H9 (cell line): ENCODE measurements at places on chromosomes 6 and 20. TPM values are rescaled to one million over a fixed set of nuclear protein-coding genes. Genes with fewer than 3 reads are reported as not detected.

The AHI1 gene
- 7.8 and 9.9 TPM in 2 replicates for total RNA-seq

GRCh38 chr6:105966481-105966880 is 119.7 kb upstream of the PRDM1 start:
- DNase-seq, result no peak

DNA sequence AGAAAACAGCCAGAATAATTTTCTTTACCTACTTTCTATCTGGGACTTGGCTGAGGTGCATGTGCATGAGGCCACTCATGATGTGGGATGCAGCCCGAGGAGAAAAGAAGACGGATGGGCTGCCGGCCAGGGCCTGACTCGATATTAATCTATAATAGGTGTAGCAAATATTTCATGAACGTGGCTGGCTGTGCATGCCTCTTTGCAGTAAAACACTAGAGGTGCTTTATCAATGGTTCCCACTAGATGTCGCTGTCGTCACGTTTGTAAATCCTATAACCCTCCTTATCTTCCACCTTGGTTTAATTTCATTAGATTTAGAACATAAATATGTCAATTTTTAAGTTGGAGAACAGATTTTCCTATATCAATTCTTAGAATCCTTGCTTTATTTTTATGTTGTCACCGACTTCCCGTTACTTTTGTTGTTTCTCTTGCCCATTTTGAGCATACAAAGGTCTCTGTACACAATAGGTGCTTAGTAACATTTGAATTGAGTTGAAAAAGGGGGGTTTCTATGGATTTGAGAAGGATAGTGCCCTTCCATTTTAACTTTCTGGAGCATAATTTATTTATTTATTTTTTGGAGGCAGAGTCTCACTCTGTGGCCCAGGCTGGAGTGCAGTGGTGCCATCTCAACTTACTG is 19.6 kb upstream of the FERMT1 start:
- DNase-seq, result no peak

GRCh38 chr6:127266892-127267645 is 405 bp downstream of the RNF146 start:
- peak; percentile 72 for DNase-seq

The ASIP gene
- not detected in 2 replicates for total RNA-seq

GRCh38 chr6:44008821-44009370 is 118.4 kb downstream of the MRPL14 start:
- no peak for DNase-seq

The SAMD3 gene
- total RNA-seq, result 0.26 and 0.39 TPM in 2 replicates

DNA sequence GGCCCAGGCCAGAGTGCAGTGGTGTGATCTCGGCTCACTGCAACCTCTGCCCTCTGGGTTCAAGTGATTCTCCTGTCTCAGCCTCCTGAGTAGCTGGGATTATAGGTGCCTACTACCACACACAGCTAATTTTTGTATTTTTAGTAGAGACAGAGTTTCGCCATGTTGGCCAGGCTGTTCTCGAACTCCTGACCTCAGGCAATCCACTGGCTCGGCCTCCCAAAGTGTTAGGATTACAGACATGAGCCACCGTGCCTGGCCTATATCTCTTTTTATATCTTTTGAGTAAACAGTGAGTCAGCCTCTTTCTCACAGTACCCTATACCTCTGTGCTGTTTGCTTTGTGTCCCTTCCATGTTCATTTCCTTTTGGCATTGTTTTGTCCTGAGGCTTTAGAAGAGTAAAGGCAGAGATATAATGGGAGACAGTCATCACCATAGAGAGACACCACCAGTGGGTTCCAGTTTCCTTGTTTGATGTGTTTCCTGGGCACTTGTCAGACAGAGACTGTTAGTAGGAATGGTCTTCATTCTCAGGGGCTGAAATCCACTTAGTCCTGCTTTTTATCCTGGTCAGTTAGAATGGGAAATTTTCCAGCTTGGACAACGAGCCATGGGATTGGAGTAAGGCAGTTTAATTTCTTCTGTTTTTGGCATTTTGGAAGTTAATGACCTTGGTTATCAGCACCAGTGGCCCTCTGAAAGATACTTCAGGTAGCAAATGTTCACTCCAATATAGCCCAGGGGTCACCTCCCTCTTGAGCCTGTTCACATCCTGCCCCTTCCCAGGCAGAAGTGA is 32.2 kb upstream of the ASXL1 start:
- no peak for DNase-seq

DNA sequence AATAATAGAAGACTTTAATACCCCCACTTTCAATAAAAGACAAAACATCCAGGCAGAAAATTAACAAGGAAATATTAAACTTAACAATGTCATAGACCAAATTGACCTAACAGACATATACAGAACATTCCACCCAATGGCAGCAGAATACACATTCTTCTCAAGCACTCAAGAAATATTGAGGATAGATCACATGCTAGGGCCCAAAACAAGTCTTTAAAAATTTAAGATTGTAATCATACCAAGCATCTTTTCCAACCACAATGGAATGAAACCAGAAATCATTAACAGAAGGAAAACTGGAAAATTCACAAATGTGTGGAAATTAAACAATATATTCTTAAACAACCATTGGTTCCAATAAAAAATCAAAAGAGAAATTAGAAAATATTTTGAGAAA is 161.0 kb downstream of the COL12A1 start:
- DNase-seq, result no peak

GRCh38 chr6:170206317-170206621 is 84.6 kb downstream of the DLL1 start:
- DNase-seq, result no peak

DNA sequence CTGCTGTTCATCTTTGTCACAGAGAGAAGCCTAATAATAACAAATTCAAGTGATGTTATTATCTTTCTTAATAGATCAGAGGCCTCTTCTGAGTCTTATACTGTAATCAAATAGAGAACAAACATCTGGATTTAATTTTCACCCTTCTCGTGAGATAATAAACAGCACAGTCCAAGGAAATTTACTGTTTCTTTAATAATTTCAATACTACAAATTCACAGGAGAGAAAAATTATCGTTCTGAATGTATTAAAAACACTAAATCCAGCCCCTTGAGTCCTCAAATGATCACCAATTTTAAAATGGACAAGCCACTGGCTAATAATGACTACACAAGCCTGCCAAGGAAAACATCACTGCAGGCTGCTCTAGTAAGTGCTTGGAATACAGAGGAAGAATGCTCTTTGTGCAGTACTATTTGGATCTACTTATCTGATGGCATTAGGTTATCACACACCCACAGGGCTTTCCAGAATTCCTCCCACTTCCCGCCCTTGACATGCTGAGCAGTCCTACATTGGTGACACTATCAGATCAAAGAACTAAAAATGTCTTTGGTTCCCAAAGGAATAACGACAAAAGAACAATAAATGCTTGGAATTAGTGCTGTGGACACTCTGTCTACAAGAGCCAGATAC is 38.1 kb downstream of the SYNE1 start:
- DNase-seq, result no peak

DNA sequence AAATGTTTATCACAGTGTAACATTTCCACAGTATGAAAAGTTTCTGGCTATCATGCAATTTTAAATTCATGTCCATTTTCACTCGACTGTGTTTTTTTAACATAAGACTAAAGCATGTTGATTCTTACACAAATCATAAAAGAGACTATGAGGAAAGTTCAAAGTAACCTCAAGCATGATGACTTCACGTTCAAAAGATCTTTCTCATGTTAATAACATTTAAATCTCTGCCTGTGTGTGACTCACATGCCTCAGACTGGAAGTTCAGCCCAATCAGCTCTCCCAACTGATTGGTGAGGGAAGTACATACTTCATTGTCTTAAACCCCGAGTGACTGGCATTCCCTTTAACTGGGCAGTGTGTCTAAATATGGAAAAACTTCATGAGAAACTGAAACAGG is 37.4 kb downstream of the ATXN1 start:
- DNase-seq, result peak; percentile 58

DNA sequence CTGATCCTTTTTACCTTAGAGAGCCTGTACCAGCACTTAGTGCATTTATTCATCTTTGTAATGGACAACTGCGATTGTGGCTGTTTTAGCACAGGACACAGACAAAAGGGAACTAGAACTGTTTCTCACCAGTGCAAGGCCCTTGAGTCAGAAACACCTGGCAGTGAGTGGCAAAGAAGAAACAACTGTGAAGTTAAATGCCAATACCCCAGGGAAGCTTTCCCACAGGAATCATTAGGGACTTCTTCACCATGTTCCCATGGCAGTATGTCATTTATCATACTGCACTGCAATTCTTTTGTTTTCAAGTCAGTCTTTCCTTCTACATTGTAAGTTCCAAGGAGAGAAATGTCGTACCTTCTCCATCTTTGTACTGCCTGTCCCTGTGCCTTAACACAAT is 28.6 kb upstream of the CDYL start:
- DNase-seq, result no peak

GRCh38 chr6:35417979-35418661 is 34.0 kb upstream of the FANCE start:
- no peak for DNase-seq
